ENCODE measurements at places on chromosomes 4 and X.

DNA sequence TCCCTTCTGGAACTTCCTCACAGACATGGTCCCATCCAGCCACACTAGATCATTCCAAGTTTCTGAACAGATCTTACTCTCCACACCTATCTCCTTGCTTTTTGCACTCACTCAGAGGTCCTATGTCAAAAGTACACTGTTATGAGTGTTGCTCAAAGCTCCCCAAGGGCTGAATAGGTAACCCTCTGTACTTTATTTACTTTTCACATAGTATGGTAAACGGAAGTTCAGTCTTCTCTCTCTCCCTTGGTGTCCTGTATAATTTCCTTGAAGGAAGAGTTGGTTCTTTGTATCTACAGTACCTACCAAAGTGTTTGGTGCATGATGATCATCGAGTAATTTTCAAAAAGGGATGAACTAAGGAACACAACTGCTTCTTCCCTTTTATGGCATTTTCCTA lies 74.4 kb downstream of the ARHGEF38 start:
- no peak for DNase-seq

- DNase-seq = no peak
Observed at GRCh38 chr4:179472164-179472563, 2029.9 kb upstream of the AGA start.

DNA sequence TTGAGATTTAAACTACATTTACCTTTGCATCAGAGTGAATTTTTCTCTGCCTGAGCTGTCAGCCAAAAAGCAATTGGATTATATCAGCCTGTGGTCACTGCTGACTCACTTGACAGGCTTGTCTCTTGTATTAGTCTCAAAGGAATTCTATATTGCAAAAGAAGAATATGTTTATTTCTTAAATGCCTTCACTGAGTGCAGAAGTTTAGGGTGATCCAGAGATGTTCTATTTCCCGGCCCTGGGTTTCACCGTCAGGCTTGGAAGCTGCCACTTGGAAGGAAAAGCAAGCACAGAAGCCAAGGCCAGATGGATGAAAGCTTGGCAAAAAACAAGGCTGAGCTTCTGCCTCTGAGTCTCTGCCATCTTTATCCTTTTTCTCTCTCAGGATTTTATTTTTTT lies 80.9 kb downstream of the FAM114A1 start:
- no peak for DNase-seq

GRCh38 chr4:5785806-5786680 lies 75.0 kb downstream of the EVC start:
- no peak for DNase-seq

All from inflammatory macrophage (primary cell).